ENCODE measurements at places on chromosomes 2 and 18.

DNA sequence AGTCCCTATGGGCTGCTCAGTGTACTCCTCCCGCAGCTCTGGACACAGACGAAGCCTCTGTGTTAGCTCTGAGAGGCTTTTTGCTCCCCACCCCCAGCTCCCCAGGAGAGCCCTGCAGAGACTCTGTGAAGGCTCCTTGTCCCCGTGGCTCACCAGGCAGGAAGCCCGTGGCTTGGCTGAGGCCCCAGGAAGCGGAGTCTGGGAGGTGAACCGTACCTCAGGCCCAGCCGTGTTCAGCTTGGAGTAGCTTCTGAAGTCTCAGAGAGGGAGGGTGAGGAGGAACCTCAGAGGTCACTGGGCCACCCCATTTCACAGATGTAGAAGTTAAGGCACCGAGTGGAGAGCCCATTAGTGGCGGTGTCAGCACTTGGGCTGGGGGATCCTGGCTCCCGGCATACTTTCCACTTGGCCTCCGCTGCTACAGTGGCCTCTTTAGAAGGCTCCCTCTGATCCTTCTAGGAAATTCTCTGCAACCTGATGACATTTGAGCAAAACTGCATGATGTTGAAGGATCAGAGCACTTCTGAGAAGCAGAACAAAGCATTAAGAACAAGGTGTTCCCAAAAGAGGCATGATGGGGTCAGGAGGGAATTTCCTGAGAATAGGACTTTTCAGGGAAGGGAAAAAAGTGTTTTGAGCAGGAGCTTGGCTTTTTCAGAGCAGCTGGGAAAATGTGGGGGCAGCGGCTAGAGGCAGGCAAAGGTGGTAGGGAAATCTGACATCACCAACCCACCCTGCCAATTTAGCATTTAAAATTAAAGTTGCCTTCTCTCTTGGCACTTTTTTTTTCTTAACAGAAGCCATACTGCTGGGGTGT lies 79.1 kb downstream of the MCFD2 start:
- no peak for DNase-seq

DNA sequence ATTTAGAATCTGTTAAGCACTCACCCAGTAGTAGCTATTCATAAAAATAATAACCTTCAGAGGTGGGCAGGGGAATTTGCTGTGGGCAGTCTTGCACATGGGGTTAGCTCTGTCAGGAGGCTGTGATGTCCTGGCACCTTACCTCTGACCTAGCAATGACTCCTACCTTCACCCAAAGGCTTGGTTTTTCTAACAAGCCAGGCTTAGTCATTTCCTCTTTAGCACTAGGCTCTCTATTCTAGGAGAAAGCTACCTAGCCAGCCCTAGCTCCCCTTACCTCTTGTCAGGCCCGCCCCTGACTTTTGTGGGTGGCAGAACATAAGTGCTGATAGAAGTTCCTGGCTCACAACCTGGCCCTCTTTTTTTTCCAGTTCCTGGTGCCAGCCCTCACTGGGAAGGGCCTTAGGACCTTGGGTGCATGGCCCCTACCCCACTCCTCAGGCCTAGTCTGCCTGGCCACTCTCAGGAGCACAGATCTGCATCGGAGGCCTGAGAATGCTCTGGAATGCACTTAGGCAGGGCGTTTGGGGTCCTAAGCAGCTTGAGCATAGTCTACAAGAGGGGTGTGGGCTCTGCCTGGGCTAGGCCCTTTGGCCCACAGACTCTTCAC lies 17.7 kb downstream of the CPLX4 start:
- DNase-seq, result no peak

DNA sequence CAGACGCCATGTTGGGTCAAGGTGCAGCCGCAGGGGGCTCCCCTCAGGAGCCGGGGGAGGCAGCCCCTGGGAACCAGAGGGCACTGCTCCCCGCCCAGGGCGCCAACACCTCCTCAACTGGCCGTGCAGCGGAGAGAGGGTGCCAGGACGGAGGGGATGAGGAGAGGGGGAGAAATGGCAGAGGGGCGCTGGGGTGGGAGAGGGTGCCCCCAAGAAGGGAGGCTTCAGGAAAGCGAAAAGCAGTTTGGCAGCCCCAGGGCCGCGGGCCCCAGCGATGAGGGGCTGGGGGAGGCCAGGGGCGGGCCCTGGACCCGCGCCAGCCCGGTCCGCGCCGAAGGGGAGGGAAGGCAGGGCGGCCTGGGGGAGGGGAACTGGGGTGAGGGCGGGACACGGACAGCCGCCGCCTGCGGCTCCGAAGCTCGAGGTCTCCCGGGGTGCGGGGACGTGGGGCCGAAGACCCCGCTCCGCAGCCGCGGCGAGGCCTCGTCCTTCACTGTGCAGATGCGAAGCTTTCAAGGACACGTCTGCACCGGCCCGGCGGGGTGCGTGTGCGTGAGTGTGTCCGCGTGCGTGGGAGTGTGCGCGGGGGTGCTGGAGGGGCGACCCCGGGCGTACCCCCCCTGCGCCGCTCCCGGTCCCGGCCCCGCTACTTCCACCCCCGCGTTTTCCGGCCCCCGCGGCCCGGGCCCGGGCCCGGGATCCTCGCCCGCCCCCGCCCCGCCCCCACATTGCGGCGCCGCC lies 1.4 kb downstream of the DNMT3A start:
- DNase-seq, result peak; percentile 71

- no peak for DNase-seq
These were observed 10.2 kb downstream of the RNASEH1 start for GRCh38 chr2:3547915-3548314.

DNA sequence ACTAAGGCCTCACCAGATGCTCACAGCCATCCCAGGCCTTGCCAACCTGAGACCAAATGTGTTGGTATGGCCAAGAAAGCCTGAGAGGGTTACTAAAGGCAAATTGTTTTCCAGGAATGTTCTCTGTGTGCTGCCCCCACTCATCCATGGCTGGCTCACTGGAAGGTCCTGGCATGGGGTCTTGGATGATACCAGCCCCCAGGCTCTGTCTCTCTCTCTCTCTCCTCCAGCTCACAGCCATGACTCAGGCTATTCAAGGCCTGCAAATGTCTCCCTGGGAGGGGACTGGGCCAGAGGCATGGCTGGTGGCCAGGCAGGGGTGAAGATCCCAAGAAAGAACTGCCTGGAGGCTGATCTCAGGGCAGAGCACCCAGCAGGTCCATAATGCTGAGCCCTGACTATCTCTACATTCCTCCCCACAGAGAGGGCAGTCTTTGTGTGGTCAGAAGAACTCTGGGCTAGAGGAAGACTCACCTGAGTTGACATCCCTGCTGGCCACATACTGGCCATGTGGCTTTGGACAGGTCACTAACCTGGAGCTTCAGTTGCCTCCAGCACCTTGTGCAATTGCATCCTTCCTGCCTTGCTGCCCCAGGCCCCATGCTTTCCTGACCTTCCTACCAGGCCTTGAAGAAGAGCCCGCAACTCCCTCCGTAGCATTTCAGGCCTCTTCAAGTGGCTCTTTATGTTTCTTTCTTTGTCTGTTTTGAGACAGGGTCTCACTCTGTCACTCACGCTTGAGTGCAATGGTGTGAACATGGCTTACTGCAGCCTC lies 150.4 kb downstream of the ZFP36L2 start:
- peak; percentile 71 for DNase-seq

- DNase-seq, result no peak
These were observed 171.2 kb downstream of the ASB1 start for GRCh38 chr2:238597638-238598528.

DNA sequence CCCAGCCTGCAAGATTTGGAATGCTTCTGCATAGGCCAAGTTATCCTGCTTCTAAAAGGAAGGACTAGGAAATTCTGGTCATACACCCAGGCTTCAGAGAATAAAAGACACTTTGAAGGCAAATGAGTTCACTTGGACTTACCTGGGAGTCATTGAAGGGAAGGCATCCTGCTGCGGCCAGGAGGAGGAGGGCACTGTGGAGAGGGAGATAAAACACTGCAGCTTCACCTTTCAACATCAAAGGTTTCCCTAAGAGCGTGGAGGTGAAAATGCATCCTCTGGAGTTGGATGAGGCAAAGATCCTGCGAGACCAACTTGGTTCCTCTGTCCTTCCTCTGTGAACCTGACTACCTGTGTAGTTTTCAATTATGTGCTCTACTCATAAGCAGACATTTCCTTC lies 79.5 kb upstream of the RIOK3 start:
- DNase-seq, result no peak

GRCh38 chr2:119179991-119180390 lies 21.4 kb upstream of the C1QL2 start:
- DNase-seq, result no peak

DNA sequence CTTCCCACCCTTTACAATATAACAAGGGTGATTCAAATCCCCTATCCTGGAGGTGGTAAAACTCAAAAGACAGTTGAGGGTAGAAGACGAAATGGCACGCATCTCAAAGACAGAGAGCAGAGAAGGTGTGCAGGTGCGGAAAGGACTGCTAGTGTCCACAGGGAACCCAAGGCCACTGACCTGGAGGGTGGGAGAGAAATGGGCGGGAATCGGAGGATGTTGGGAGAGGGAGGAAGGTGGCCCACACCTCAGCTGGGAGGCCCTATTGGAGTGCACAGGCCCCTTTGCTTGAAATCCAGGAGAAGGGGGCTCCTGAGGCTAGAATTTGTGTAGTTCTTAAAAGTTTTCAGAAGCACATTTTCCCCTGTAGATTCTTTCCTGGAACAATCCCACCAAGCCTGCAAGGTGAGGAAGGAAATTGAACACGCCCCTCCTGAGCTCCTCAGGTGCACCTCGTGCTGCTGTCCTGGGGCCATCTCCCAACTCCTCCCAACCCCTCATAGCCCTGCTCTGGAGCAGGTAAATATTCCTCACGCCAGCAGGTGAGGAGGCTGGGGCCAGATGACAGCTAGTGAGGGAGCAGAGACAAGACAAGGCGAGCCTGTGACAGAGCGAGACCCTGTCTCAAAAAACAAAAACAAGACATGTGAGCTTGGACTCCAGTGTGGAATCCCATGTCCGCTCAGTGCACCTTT lies 99.3 kb downstream of the MCFD2 start:
- no peak for DNase-seq

DNA sequence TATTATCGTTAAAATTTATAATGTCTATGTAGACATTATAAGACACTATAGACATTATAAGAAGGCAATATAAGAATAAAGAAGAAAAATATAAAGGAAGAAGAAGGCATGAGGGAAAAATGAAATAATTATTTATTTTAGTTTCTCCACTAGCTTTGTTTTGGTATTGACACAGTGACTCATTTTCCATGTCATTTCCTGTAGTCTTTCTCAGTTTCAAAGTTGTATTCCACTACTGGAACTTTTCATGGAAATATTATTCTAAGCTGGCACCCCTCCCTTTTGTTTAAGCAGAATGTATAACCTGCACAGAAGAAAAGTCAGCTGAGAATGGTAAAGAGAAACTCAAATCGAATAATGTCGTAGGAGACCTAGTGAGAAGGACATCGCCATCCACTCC lies 234.2 kb upstream of the NETO1 start:
- DNase-seq, result no peak

DNA sequence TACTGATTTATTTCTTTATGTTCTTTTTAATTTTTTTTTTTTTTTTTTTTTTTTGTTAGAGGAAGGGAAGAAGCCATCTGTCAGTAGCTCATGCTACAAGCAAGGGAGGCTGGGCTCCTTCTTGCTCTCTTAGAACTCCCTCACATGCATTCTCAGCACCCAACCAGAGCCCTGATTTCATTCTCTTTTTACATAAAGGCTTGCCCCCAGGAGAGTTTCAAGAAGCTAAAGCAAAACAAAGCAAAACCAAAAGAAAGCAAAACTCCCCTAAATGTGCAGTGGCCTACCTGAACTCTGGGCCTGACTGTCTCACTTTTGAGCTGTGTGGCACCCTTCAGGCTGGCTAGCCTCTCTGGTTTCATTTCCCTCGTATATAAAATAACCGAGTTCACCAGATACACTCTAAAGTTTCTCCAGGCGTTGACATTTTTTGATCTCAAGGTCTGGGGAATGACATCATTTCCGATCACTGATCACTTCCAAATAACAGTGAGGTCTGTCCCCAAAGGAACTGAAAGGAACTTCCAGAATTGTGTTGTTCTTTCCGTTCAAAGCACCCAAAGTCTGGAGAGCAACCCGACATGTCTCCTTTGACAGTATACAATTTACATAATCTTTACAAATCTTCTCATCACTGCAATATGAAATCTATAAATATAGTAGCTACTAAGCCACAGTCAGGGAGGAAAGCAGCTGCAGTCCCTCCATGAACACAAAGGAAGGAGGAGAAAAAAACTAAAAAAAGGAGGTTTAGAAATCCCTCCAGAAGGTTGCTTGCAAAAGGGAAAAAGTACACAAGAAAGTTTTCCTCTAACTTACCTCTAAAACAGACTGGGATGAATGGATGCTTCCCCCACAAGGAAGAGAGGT lies 145.6 kb upstream of the NCK2 start:
- peak; percentile 53 for DNase-seq

DNA sequence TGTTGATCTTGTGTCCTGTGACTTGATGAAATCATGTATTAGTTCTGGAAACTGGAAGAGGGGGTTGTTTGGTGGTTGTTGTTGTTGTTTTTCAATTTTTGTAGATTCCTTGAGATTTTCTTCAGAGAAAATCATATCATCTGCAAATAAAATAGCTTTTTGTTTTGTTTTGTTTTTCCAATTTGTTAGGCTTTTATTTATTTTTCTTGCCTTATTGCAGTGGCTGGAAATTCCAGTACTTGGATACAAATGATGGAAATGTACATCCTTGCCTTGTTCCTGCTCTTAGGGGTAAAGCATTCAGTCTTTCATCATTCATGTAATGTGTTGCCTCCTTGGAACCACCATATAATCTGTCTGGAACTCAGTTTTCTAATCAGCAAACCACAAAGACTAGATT lies 50.3 kb upstream of the TRIB2 start:
- no peak for DNase-seq

- no peak for DNase-seq
These were observed 322.6 kb downstream of the PRKCE start for GRCh38 chr2:45974056-45974455.

DNA sequence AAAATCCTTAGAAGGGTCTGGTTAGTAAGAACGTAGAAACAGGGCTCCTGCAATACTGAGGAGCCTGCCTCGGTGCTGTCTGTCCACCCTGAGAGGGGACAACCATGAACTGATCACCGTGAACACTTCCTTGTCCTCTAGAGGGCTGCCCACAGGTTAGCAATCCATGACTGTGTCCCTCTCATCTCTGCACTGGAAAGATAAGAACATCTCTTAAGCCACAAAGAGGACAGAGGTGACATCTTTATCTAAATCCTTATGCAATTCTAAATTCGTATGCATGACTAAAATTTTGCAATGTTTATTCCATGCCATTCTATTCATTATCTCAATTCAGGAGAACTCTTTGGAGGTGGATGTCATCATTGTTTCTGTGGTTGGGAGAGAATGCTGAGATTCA lies 12.8 kb downstream of the EFR3B start:
- DNase-seq, result no peak

DNA sequence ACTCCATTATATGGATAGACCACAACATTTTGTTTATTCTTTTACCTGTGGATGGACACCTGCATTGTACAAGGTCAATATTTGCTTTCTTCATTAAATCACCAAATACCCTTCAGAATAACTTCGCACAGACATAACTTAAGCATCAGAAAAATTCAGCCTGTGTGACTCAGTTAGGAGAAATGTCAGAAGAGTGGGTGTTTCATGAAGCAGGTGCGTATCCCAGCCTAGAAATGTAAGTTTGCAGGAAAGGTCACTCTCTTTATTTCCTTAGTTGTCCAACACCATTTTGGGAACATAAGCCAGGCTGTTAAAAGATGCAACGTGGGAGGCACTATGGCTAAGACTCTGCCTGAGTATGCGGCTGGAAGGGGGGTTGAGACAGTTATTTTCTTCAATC lies 48.6 kb upstream of the FHL2 start:
- DNase-seq, result no peak
